Panc1 (cell line): ENCODE measurements at places on chromosomes 4 and X. TPM values are rescaled to one million over a fixed set of nuclear protein-coding genes. Genes with fewer than 3 reads are reported as not detected.
A peak's percentile ranks its signal among the peaks of the same experiment; 100 is the strongest.

The MAGEE2 gene
- not detected for total RNA-seq

- no peaks in the 10 kb centered on the region for H3K4me1 ChIP-seq
- no peak overlapping the region for H3K27ac ChIP-seq
- H3K27me3 ChIP-seq: no peaks in the 10 kb centered on the region
- H3K36me3 ChIP-seq: no peaks in the 10 kb centered on the region
- no peak overlapping the region for H3K4me3 ChIP-seq
Observed at GRCh38 chrX:13721371-13721770, 13.0 kb downstream of the TRAPPC2 start.

GRCh38 chr4:11765849-11766453, 337.3 kb upstream of the HS3ST1 start:
- no peaks in the 10 kb centered on the region for H3K36me3 ChIP-seq
- no peak overlapping the region for H3K27ac ChIP-seq
- no peaks in the 10 kb centered on the region for H3K4me1 ChIP-seq
- no peaks in the 10 kb centered on the region for H3K27me3 ChIP-seq
- peak; percentile 15 for DNase-seq

GRCh38 chr4:98377559-98377958, 116.4 kb downstream of the RAP1GDS1 start:
- no peaks in the 10 kb centered on the region for H3K27me3 ChIP-seq
- H3K36me3 ChIP-seq: no peaks in the 10 kb centered on the region
- no peak for DNase-seq

DNA sequence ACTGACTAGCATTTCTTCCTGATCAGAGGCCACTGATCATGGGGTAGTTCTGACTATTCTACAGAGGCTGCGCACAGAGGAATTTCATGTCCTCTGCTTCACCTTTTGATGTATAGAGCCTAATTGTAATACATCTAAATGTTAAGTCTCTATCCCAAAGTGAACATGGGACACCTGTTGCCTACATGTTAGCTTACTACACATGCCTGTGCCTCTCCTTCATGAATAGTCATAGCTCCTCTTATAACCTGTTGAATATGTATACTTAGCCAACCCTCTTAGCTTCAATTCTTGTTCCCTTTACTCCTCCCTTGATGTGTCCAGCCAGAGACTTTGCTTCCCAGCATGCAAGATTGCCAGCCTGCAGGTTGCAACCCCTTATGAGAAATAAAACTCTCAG, 9.6 kb upstream of the THOC2 start:
- no peaks in the 10 kb centered on the region for H3K4me1 ChIP-seq
- no peak overlapping the region for H3K27ac ChIP-seq
- no peak overlapping the region for H3K4me3 ChIP-seq
- no peaks in the 10 kb centered on the region for H3K27me3 ChIP-seq
- H3K36me3 ChIP-seq: no peaks in the 10 kb centered on the region

DNA sequence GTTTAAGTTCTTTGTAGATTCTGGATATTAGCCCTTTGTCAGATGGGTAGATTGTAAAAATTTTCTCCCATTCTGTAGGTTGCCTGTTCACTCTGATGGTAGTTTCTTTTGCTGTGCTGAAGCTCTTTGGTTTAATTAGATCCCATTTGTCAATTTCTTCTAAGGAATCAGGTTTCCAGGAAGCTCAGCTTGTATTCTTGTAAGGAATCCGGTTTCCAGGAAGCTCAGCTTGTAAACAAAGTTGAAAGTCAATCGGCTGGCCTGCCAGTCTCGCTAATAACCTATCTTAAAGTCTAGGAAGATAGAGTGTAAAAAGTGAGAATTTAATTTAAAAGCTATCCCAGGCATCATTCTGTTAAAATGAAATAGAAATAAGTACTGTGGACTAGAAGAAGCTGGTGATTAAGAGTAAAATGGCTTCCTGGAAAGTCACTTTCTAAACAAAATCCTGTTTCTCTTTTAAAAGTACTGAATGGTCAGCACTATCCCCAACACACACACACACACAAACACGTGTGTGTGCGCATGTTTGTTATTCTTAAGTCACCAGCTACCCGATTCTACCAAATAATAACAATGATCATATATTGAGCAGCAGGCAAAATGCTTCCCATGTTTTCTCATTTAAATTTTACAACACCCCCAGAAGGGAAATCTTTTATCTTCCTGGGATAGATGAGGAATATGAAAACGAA, 171.7 kb downstream of the PAPSS1 start:
- no peak overlapping the region for H3K4me3 ChIP-seq
- H3K36me3 ChIP-seq: no peaks in the 10 kb centered on the region
- H3K4me1 ChIP-seq: no peaks in the 10 kb centered on the region
- no peaks in the 10 kb centered on the region for H3K27me3 ChIP-seq

- DNase-seq: no peak
- H3K27me3 ChIP-seq: no peaks in the 10 kb centered on the region
- H3K4me1 ChIP-seq: no peaks in the 10 kb centered on the region
- H3K36me3 ChIP-seq: no peaks in the 10 kb centered on the region
- no peak overlapping the region for H3K27ac ChIP-seq
- H3K4me3 ChIP-seq: no peak overlapping the region
Observed at GRCh38 chr4:56181140-56181953, 205.9 kb downstream of the AASDH start.

GRCh38 chr4:3122081-3122563, 47.6 kb downstream of the HTT start:
- no peak overlapping the region for H3K27ac ChIP-seq
- no peak overlapping the region for H3K4me3 ChIP-seq
- H3K36me3 ChIP-seq: 0 out of 2 replicates have a peak, but pooled peaks cover 4% of the 10 kb centered on the region

DNA sequence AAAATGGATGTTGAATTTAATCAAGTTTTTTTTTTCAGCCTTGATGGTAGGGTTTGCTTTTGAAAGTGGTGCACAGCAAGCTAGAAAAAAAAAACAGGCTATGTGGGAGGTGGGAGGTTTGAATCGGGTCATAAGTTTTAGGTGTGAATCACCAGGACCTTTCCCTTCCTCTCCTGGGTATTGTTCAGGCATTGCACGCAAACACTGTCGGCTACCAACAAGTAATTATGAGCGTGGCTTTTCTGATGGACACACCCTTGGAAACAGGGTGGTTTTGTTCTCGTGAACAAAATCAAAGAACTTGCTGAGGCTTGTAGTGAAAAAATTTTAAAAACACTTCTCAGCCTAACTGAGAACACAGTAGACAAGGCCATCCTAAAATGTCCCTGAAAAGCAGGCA, 18.1 kb downstream of the PIR start:
- no peaks in the 10 kb centered on the region for H3K36me3 ChIP-seq
- no peaks in the 10 kb centered on the region for H3K27me3 ChIP-seq
- H3K4me1 ChIP-seq: no peaks in the 10 kb centered on the region
- no peak for DNase-seq
- no peak overlapping the region for H3K27ac ChIP-seq

GRCh38 chr4:7463566-7464258, 29.0 kb upstream of the PSAPL1 start:
- no peak for DNase-seq
- no peaks in the 10 kb centered on the region for H3K4me1 ChIP-seq
- H3K27me3 ChIP-seq: no peaks in the 10 kb centered on the region
- H3K36me3 ChIP-seq: no peaks in the 10 kb centered on the region
- H3K27ac ChIP-seq: no peak overlapping the region

DNA sequence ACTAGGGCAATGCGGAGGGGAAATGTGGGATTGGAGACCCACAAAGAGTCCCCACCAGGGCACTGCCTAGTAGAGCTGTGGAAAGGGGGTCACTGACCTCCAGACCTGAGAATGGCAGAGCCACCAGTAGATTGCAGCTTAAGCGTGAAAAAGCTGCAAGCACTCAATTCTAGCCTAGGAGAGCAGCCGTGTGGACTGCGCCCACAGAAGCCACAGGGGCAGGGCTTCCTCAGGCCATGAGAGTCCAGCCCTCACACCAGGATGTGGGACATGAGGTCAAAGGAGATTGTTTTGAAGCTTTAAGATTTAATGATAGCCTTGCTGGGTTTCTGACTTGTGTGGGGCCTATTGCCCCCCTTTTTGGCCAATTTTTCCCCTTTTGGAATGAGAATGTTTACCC, 379.0 kb downstream of the INPP4B start:
- no peak for DNase-seq
- no peaks in the 10 kb centered on the region for H3K4me1 ChIP-seq
- H3K36me3 ChIP-seq: no peaks in the 10 kb centered on the region
- no peak overlapping the region for H3K4me3 ChIP-seq
- H3K27ac ChIP-seq: no peak overlapping the region
- H3K27me3 ChIP-seq: no peaks in the 10 kb centered on the region

- no peak overlapping the region for H3K27ac ChIP-seq
- H3K27me3 ChIP-seq: no peaks in the 10 kb centered on the region
- no peaks in the 10 kb centered on the region for H3K4me1 ChIP-seq
- H3K36me3 ChIP-seq: no peaks in the 10 kb centered on the region
- DNase-seq: no peak
Observed at GRCh38 chr4:67573193-67573592, 14.7 kb downstream of the STAP1 start.

DNA sequence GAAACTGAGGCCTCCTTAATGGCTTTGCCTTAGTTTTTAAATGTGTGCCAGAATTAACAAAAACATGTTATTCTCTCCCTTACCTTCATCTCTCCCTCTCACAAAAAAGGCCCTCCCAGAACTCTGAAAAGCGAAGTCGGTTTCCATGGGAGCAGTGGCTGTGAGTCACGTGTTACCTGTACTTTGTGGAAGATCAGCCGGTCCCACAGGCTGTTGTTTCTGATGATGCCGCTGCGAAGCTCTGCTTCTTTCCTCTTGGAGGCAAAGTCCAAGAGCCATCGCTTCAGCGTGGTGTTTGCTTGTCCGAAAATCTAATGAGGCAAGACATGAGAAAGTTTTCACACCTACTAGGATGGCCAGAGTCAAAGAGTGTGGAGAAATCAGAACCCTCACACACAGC, 32.5 kb upstream of the CENPU start:
- no peaks in the 10 kb centered on the region for H3K4me1 ChIP-seq
- H3K36me3 ChIP-seq: no peaks in the 10 kb centered on the region
- no peak overlapping the region for H3K4me3 ChIP-seq
- DNase-seq: no peak
- H3K27me3 ChIP-seq: no peaks in the 10 kb centered on the region

DNA sequence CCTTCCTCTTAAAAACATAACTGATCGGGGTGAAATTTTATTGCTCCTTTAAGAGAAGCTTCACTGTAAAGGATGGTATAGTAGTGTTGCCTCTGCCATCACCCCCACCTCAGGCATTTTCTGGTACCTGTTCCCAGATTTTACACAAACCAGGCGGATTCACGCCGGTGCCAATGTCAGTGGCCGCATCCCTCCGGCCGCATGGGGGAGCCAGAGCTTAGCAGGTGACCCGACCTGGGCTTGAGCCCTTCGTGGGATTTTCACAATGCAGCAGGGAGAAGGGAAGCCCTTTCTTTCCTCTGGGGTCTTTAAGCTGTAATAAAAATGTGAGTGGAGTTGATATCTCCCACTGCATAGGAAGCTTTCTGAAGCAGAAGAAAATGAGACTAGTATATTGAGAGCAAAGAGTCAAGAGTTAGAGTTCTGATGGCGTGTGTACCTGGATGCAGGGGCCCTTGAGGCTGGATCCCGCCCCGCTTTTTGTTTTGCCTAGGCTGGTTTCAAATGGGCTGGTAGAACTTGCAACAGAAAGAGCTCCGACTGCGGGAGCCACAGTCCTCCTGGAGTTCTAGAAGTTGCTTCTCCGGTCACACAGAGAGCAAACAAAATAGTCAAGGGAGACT, 59.4 kb downstream of the POLR2B start:
- no peak overlapping the region for H3K27ac ChIP-seq
- no peaks in the 10 kb centered on the region for H3K27me3 ChIP-seq
- H3K4me3 ChIP-seq: no peak overlapping the region
- no peaks in the 10 kb centered on the region for H3K4me1 ChIP-seq

GRCh38 chr4:138056541-138056940, 185.6 kb downstream of the SLC7A11 start:
- H3K27me3 ChIP-seq: no peaks in the 10 kb centered on the region
- H3K4me3 ChIP-seq: no peak overlapping the region
- H3K36me3 ChIP-seq: no peaks in the 10 kb centered on the region
- no peaks in the 10 kb centered on the region for H3K4me1 ChIP-seq
- DNase-seq: no peak
- H3K27ac ChIP-seq: no peak overlapping the region

GRCh38 chrX:120269373-120270035, 18.9 kb downstream of the ZBTB33 start:
- H3K36me3 ChIP-seq: no peaks in the 10 kb centered on the region; the same call in 1 of the 2 replicates
- peaks cover 11% of the 10 kb centered on the region for H3K27me3 ChIP-seq
- DNase-seq: no peak
- H3K27ac ChIP-seq: no peak overlapping the region
- no peak overlapping the region for H3K4me3 ChIP-seq
- no peaks in the 10 kb centered on the region for H3K4me1 ChIP-seq
